ENCODE measurements at places on chromosomes 6 and 20.

DNA sequence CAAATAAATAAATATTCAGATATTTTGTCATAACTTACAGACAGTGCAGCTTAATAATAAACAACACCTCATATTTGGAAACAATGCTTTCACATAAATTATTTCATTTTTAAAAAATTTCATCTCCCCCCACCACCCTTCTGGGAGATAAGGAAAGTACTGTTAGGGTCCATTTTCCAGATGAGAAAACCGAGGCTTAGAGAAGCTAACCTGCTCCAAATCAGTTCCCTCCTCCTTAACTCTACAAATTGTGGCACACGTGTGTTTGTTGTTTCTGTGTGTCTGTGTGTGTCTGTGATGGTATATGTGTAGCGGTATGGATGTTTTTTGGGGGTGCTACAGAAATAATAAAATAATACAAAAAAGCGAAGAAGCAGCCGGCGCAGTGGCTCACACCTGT, 54.2 kb upstream of the NAA20 start:
- no peak for DNase-seq

- DNase-seq, result no peak
Observed at GRCh38 chr20:19502169-19502568, 255.9 kb upstream of the RIN2 start.

GRCh38 chr6:54112151-54112650, 958 bp downstream of the MLIP start:
- DNase-seq, result no peak

- no peak for DNase-seq
Observed at GRCh38 chr6:143192766-143193165, 132.1 kb downstream of the AIG1 start.

DNA sequence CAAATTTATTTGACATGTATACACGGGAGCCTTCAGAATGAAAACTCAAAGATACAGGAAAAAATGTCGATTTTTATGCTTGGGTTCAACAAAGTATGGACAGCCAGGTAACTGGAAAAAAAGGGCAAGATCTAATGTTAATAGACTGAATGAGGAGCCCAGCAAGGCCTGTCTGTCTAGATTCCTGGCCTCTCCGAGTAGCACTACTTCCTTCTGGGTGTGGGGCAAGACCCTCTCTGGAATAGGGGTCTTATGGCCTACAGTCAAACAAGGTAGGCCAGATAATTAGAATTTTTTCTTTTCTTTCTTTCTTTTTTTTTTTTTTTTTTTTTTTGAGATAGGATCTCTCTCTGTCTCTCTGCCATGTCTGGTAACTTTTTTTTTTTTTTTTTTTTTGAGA, 113.4 kb upstream of the SHLD1 start:
- no peak for DNase-seq

DNA sequence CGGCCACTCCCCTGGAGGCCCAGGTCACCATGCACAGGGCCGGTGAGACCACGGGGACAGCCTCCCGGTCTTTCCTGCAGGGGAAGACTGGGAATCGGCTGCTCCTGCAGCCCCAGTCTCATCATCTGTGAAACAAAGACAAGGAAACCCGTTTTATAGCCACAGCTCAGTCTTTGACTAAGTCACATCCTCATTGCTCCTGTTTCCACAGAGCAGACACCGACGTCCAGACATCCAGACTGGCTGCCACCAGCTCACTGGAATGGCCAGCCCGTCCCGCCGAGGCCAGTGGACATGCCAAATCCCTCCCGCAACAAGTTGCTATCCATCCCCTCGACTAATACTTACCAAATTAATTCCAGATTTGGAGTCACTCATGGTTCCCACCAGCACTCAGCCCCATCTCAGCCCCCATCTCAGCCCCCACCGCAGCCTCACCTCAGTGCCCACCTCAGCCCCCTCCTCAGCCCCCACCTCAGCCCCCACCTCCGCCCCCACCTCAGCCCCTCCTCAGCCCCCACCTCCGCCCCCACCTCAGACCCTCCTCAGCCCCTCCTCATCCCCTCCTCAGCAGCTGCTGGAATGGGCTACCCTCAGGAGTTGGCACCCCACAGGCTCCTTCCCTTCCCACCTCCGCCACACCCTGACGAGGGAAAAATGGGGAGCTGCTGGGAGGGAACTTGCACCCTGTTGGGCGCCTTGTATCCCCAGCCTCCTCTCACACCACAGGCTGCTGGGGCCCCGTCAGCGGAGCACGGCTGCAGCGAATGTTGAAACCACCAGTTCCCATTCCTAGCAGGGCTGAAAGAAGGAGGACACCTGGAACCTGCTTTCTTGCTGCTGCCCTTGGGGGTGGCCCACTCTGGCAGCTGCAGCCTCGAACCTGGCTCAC, 48.7 kb downstream of the YTHDF1 start:
- DNase-seq, result no peak

DNA sequence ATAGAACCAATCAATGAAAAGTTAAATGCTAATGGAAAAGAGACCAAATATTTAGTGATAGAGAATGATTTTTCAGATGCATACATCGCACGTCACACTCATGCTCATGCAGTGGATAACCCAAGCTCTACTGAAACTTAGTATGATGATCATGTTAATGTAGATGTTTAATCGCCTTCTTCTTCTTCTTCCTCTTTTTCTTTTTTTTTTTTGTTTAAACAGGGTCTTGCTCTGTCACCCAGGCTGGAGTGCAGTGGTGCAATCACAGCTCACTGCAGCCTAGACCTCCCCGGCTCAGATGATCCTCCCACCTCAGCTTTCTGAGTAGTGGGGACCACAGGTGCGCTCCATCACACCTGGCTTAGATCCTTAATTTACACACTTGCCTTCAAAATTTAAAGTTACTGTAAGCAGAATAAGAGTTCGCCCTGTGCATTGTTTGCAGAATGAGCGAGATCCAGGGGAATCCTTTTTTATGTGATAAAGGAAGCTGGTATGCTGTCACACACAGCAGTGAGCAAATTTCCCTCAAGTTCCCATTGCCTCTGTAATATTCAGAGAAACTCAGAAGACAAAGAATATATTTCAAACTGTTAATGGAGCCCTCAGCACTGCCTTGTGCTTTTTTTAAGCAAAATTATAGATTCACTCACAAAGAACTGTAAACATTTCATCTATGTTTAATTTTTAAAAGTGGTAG, 194.2 kb upstream of the SGK1 start:
- DNase-seq, result no peak

- no peak for DNase-seq
Observed at GRCh38 chr6:161225681-161226008, 48.2 kb downstream of the AGPAT4 start.

DNA sequence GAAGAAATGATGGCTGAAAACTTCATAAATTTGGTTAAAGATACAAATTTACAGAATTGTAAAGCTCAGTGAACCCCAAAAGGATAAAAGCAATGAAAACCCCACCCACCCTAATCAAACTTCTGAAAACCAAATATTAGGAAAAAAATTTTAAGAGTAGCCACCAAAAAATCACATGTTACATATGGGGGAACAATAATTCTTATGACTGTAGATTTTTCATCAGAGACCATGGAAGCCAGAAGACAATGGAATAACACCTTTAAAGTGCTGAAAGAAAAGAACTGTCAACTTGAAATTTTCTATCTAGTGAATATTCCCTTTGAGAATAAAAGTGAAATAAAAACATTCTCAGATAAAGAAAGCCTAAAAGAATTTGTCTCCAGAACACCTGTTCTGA, 24.4 kb downstream of the PROCR start:
- no peak for DNase-seq

DNA sequence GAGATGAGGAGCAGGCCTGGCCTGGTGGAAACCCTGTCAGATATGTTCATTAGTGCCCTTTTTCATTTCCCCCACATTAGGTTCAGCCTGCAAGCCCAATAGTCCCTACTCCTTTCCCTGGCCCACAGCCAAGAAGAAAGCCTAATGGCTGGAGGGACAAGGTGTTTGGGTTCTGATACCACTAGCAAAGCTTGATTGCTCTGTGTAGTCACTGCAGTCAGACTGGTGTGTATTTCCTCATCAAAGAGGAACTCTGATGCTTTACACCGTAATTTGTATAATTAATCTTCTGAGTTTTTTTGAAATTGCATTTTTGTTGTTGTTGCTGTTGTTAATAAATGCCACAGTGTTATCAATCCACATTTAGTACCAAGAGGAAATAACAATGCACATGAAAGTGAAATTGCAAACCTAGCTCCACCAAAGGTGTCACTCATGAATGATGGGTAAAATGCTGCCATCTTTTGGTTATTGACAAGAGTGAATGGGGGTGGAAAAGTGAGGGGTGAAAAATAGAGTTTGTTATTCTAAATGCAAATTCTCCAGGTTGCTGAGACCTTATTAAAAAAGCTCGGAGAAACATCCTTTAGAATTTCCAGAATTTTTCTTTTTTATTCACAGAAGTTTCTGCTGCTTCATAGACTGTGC, 320.2 kb upstream of the POU3F2 start:
- no peak for DNase-seq

All from stimulated activated CD4-positive, alpha-beta T cell treated with anti-CD3 and anti-CD28 coated beads, Interleukin-1b, Interleukin-23, amount 100 ng/mL, for 48 hours (primary cell).